SK-MEL-5 (cell line): ENCODE measurements at places on chromosomes 7 and 10. TPM values are rescaled to one million over a fixed set of nuclear protein-coding genes. Genes with fewer than 3 reads are reported as not detected.

GRCh38 chr10:97204826-97205679 lies 19.3 kb upstream of the SLIT1 start:
- no peak for DNase-seq

GRCh38 chr10:14803827-14804226 lies 29.1 kb upstream of the FAM107B start:
- DNase-seq: no peak

DNA sequence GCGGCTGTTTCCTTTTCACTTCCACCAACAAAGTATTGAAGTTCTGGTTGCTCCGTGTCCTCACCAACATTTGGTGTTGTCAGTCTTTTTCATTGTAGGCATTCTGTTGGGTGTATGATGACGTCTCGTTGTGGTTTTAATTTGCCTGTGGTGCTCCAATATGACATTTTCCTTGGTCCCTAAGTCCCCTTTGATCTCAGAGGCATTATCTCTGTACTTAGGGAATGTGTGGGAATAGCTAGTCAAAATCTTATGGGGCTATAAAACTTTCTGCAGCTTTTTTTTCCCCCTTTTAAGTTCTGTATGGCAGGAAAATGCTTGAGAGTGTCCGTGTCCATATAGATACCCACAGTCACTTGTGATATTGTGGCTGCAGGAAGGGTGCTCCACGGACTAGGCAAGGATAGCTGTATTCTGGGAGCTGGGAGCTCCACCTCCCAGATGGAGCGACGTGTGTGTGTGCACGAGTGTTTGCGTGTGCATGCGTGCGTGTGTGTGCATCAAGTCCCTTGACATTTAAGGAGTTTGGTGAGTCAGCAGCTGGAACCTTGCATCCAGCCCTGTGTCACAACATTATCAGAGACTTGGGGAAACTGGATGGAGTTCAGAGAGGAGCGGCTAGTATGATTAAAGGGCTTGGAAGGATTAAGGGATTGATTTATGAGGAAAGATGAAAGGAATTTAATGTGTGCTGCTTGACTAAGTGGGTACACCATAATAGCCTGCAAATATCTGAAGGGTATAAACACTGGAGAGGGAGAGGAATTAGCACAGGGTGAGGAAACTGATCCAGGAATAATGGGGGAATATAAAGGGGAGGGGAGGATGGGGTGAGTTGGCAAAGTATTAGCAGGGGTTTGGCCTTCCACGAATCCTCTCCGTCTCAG lies 66.8 kb downstream of the LRMDA start:
- DNase-seq: no peak

DNA sequence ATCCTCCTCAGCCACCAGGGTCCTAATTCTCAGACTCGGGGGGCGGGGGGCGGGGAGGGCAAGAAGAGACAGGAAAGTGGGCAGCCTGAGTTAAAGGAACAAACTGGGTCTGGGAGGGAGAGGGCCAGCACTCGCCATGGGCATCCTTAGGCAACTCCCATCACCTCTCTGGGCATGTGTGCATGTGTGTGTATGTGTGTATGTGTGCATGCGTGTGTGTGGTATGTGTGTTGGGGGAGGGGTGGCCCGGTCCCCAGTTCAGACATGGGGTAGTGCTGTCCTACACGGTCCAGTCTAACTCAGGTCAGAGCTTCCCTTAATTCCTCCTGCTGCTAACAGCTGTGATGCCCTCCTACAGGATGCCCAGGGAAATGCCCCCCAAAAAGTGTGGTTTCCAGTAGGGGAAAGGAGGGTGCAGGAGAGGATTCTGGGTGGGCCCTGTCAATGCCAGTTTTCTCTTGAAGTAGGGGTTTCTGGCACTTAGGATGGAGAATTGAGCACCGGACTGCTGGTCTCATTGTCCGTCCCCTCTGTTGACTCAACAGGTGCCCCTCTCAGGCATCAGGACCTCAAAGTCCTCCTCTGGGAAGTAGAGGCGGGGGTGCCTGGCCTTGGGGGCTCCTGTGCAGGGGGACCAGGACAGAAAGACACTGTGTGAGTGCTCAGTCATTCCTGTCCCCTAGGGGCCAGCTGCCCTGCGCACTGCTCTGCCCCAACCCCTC lies 15.1 kb upstream of the ZMIZ1 start:
- no peak for DNase-seq

DNA sequence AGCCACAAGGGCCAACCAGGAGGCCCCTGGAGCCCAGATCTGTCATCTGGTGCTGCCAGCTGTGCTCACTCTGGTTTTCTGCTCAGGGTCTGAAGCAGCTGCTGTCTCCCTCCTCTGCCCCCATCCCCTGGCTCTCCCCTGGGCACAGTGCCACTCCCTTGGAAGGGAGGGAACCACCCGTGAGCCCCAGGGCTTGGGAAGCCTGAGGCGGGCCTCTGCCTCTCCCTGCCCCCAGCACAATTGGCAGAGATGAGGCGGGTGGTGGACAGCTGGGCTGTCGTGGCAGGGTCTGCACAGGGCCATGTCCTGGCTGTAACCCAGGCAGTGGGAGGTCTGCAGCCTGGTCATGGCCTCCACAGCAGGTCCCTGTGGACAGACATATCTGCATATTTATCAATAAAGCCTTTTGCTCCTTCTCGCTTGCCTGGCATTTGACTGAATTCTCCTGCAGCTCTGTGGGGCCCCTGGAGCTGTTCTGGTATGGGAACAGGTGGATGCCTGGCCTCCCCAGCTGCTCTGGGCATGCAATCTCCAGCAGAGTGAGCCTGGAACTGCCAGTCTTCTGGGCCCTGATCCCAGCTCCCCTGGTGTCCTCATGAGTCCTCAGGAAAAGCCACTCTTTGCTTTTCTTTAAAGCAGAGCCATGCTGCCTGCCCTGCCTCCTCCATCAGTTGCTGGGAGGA lies 1.6 kb upstream of the ANKRD2 start:
- no peak for DNase-seq

DNA sequence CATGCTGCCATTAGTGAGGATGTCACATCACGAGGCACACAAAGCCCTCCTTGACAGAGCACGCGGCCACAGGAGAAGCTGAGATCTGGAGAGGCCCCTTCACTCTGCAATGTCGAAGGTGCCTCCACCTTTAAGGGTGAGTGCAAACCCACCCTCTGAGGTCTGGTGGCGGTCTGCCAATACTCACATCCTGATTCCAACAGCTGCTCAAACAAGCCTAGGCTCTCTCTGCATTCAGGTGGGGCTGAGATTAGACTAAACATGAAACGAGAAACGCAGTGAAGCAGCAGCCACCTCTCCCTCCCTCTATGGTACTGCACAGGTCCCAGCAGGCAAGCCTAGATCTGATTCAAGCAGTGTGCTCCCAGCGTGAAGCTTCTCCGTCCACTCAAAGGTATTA lies 151.8 kb downstream of the TCERG1L start:
- no peak for DNase-seq

DNA sequence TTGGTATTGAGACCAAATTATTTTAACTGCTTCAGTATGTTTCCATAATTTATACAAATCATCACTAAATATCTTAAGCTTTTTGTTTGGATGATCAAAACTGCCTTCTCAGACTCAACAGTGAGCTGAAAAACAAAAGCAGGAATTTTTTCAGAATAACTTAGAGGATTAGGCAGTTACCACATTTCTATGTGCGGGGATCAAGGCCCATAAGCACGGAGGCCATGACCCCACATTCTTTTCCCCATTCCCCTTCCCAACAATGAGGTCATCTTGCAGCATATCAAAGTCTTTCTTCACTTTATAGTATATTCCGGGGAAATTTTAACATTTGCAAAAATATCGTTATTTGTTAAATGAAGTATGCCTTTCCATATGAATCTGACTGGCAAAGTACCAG lies 125.8 kb downstream of the ELMO1 start:
- DNase-seq: no peak

DNA sequence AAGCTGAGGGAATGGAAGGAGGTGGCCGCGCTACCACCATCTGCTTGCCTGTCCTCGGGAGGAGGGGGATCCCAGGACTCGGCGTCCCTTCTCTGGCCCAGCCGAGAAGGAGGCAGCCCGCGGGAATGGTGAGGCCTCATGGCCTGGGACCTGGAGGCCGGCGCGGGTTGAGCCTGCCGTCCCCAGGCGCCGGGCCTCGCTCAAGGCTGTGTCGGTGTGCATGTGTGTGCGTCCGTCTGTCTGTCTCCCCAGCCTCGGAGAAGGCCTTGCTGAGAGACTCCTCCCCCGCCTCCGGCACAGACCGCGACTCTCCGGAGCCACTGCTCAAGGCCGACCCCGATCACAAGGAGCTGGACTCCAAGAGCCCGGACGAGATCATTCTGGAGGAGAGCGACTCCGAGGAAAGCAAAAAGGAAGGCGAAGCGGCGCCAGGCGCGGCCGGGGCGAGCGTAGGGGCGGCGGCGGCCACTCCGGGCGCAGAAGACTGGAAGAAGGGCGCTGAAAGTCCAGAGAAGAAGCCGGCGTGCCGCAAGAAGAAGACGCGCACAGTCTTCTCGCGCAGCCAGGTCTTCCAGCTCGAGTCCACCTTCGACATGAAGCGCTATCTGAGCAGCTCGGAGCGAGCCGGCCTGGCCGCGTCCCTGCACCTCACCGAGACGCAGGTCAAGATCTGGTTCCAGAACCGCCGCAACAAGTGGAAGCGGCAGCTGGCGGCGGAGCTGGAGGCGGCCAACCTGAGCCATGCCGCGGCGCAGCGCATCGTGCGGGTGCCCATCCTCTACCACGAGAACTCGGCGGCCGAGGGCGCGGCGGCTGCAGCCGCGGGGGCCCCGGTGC lies 1.3 kb downstream of the HMX3 start:
- no peak for DNase-seq

DNA sequence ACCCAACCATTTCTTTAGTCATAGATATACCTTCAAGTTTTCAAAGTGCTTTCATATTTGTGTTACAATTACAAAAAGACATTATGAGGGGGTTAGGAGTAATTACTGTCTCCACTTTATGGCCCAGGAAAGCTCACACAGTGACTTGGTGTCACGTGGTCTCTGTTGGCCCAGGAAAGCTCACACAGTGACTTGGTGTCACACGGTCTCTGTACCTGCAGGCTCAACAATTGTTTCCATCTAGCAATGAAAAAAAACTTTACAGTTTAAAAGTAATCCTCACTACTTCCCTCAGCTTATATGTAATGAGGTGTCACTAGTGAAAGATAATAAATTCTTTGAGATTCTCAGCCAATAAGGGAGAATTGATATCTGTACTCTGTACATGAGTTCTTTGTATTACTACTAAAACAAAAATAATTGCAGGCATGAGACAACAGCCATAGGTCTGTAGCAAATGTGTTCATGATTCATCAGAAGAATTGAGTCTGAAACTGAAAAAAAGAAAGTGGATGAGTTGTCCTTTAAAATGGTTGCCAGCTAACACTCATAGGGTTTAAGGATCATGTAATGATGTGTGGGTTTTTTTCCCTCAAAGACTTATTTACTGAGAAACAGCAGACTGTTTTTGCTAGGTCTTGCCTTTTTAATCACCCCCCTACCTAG lies 10.9 kb downstream of the OGDH start:
- no peak for DNase-seq

DNA sequence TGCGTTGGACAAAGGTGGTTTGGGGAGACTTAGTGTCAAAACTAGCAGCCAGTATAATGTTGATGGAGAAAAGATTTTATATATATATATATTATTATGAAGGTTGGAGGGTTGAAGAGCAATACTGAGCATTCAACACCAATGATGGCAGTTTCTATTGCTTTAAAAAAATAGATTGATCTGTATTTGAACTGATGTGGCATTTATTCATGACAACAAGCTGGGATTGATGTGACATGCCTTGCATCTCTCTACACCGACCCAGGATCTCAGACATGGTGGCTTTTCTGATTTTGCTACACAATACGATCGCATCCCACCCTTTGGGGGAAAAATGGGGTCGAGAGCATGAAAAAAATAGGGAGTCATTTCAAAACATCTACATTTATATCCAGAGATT lies 175.4 kb downstream of the POU6F2 start:
- DNase-seq: no peak

DNA sequence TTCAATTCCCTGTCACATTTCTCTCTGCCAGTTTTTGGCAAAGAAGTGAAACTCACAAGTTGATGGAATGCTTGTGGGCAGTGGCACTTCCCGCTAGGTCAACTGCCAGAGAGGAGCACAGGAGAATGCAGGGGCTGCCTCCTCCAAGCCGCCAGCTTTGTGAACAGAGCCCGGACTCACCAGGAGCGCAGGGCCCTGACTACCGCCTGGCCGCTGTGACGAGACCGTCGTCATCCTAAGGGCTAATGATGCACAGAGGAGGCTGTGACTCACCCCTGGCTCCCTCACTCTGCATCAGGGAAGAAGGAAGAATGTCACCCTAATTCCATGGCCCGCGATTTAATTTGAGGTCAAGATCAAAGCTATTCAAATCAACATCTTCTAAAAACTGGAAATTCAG lies 123.9 kb downstream of the TAX1BP1 start:
- no peak for DNase-seq

- DNase-seq: no peak
Observed at GRCh38 chr10:120711860-120712259, 139.3 kb upstream of the WDR11 start.

DNA sequence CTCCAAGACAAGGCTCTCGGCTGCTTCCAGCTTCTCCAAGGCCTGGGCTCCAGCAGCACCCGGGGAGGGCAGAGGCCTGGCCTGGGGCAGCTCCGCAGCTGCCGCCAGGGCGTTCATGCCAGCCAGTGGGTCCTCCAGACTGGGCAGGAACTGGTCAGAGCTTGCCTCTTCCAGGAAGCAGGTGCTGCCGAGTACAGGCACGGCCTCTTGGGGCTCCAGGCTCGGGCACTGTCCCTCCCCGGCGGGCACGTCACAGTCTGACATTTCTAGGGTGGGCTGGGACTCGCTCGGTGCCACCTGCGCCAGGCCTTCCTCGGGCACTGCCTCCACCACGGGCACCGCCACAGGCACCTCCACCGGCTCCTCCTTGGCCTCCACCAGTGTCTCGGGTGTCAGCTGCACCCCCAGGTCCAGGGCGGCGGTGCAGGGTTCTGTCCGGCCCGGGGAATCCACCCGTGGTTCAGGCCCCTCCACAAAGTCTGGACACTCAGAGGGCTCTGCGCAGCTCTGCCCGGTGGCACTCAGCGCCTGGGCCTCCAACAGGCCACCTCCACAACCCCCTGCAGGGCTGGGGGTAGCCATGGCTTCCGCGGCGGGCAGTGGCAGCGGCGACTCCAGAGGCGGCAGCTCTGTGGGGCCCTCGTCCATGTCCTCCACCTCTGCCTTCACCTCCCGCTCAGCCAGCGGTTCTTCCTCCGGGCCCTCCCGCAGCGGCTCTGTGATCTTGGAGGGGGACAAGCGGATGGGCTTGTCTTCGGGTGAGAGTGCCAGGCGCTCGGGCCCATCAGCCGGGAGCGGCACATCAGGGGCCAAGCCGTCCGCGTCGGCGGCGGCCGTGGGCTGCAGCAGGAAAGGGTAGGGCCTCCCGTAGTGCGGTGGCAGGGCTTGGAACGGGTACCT lies 52.9 kb downstream of the TNRC18 start:
- no peak for DNase-seq

GRCh38 chr10:97140049-97140846 lies 45.5 kb downstream of the SLIT1 start:
- no peak for DNase-seq

- no peak for DNase-seq
Observed at GRCh38 chr7:250523-250922, 39.4 kb upstream of the FOXL3 start.

- no peak for DNase-seq
Observed at GRCh38 chr10:32409741-32410140, 36.2 kb upstream of the CCDC7 start.

Gene EBF3
- total RNA-seq: 23.6 TPM in 2 replicates

Gene PPP1R17
- not detected in 2 replicates for total RNA-seq

Gene SFRP4
- total RNA-seq: not detected in 2 replicates
